ENCODE measurements at places on chromosomes 16 and 17. TPM values are rescaled to one million over a fixed set of nuclear protein-coding genes. Genes with fewer than 3 reads are reported as not detected.

GRCh38 chr17:44989552-44990138, 21.5 kb upstream of the C1QL1 start:
- no peak for DNase-seq
- no peak overlapping the region for H3K27ac ChIP-seq
- no peak overlapping the region for H3K4me3 ChIP-seq
- H3K27me3 ChIP-seq = peaks cover 28% of the 10 kb centered on the region
- H3K4me1 ChIP-seq = no peaks in the 10 kb centered on the region

GRCh38 chr17:81885454-81885853, 5.9 kb downstream of the ALYREF start:
- H3K36me3 ChIP-seq = peaks cover 68% of the 10 kb centered on the region
- H3K4me3 ChIP-seq = no peak overlapping the region
- peaks cover 23% of the 10 kb centered on the region for H3K4me1 ChIP-seq
- peak overlapping the region; percentile 4 for H3K27ac ChIP-seq

DNA sequence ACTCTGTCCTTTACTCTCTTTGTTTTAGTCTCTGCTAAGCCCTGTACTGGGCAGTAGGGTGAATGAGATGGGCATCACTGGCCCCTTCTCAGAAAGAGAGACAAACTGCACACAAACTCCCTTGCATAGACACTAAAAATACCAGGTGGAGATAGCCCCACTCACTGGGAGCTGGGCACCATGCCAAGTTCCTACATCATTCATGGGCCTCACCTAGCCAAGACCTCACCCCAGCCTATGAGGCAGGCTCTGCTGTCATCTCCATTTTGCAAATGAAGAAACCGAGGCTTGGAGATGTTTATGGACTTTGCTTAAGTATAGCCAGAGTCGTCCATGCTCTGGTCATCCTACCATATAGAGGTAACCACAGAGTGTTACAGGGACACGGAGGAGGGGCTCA, 499.8 kb upstream of the CDH11 start:
- H3K27me3 ChIP-seq = no peaks in the 10 kb centered on the region
- H3K27ac ChIP-seq = no peak overlapping the region
- DNase-seq = no peak
- H3K4me1 ChIP-seq = no peaks in the 10 kb centered on the region
- no peak overlapping the region for H3K4me3 ChIP-seq

DNA sequence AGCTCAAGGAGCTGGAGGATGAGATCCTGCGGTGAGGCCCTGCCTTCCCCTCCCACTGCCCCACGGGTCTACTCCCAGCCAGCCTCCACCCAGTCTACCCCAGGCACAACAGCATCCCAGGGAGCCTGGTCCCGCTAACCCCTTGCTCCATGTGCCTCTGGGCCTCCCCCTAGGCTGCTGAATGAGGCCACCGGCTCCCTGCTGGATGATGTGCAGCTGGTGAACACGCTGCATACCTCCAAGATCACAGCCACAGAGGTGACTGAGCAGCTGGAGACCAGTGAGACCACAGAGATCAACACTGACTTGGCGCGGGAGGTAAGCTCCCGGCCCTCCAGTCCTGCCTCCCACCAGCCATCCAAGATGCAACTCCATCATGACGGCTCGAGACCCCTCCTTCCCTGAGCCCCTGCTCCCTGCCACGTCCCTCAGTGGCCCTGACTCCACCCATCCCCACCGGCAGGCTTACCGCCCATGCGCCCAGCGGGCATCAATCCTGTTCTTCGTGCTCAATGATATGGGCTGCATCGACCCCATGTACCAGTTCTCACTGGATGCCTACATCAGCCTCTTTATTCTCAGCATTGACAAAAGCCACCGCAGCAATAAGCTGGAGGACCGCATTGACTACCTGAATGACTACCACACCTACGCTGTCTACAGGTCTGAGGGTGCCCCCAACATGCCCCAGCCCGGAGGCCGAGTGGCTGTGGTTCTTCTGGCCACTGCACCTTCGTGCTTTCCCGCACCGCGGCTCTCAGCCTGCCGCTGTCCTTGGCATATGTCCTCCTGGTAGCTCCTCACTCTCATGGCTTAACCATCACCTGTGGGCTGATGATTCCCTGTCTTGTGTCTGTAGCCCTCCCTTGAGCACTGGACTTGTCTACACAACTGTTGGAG, 15.0 kb upstream of the KDM6B start:
- no peak overlapping the region for H3K4me3 ChIP-seq
- no peak for DNase-seq
- H3K4me1 ChIP-seq = no peaks in the 10 kb centered on the region
- H3K27me3 ChIP-seq = no peaks in the 10 kb centered on the region
- H3K27ac ChIP-seq = no peak overlapping the region

Gene ARHGAP44
- 0.55 TPM for total RNA-seq

Gene CACNG4
- not detected for total RNA-seq

Gene PTX4
- not detected for total RNA-seq

Gene KCNJ12
- not detected for total RNA-seq
